ENCODE measurements at places on chromosomes 4 and X.

- DNase-seq = no peak
Measured at GRCh38 chr4:87732033-87732765, 67.2 kb upstream of the IBSP start.

GRCh38 chr4:128917781-128918180, 108.3 kb downstream of the JADE1 start:
- no peak for DNase-seq

DNA sequence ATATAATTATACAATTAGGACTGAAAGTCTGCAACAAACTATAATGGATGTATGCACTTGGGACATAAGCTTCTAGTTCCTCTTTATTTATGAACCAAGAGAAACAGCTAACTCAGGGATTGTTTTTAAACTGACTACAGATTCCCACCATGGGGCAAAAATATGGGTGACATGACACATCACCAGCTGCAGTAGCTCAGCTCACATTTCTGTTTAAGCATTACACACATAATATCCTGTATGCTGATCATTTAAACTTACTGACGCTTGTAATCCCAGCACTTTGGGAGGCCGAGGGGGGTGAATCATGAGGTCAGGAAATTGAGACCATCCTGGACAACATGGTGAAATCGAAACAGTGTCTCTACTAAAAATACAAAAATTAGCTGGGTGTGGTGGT, 11.5 kb downstream of the FGB start:
- no peak for DNase-seq

GRCh38 chrX:149937871-149938426, 342 bp downstream of the EOLA2 start:
- DNase-seq = no peak

DNA sequence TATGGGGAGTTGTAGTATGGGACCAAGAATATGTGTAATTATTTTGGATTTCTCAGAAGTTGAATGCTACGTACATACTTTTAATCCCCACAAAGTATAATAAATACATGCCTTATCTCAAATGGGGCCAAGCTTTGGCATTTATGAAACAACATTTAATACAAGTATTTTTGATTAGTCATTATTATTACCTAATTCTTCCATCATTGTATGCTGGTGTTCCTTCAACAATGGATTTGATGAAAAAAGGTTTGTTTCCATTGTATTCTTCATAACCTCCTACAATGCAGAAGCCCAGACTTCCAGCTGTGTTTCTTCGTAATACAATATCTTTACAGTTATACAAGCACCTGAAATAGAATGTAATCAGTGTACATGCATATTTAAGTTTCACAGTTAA, 83.8 kb downstream of the FIP1L1 start:
- DNase-seq = no peak

GRCh38 chrX:139204898-139205667, 325.5 kb upstream of the F9 start:
- DNase-seq = no peak

DNA sequence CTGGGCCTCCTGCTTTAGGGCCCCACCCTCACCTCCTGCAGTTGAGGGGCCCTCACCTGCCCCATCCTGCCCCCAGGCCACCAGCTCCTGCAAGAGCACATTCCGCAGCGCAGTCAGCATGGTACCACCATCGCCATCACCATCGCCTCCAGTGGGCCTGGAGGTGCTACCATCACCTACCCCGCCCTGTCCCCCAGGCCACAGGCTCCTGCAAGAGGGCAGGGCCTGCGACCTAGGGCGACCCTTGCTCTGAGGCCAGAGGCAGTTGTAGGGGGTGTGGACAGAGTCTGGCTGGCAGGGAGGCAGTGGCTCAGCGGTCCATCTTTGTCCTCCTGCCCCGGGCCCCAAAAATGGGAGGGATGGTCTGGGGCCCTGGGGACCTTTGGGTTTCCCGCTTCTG, 3.9 kb upstream of the HAUS7 start:
- no peak for DNase-seq

DNA sequence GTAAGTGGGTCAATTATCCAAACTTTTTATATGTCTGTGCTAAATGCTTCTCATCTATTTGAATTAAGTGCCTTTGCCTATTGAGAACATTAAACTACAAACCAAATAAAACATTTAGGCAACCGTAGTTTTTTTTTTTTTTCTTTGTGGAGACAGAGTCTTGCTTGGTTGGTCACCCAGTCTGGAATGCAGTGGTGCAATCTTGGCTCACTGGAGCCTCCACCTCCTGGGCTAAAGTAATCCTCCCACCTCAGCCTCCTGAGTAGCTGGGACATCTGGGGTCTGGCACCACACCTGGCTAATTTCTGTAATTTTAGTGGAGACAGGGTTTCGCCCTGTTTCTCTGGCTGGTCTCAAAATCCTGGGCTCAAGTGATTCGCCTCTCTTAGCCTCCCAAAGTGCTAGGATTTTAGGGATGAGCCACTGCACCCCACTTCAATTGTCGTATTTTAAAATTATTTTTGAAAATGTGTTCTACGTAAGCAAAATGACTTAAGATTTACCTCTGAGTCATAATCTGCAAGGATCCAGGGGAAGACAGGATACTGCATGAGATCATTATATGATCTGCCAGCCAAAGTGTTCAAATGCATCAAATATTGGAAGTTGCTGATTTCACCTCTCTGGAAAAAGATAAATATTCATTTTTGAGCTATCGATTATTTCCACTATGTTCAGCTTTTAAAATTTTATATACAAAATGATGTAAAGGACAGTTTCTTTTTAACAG, 125.6 kb downstream of the CDS1 start:
- DNase-seq = no peak

DNA sequence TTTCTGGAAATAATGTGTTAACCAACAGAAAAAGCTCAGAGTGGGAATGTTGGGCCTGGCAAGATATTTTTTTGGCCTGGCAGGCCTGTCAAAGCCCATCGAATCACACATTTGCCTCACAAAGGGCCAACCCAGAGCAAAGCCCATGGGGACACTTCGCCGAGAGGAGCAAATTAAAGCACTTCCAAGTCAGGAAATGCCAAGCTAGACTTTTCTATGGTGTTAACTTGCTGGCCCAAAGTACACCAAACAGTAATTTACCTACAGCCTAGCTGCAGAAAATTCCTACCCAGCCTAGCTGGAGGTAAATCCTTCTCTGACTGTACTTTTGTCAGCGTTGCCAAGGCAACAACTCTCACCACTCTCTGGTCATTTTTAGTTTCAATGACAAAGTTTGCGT, 288.6 kb upstream of the LDB2 start:
- DNase-seq = no peak

DNA sequence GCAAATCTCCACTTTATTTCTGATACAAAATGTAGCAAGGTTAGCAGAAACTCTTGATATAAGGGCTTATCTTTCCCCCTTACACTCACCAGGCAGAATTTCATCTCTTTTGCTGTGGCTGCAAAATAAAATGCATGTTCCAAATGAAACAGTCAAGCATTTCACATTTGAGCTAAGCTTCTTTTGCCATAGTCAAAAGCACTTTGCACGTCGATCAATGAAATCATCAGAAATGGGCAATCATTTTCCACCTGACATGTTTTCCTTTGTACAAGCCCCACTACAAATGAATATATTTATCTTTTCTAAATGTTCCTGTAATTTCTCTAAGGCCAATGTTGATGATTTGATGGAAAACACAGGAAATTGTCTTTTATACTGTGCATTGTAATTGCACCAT, 178.4 kb downstream of the ANKRD50 start:
- DNase-seq = no peak

GRCh38 chrX:103360092-103360491, 3.8 kb downstream of the TCEAL9 start:
- no peak for DNase-seq

DNA sequence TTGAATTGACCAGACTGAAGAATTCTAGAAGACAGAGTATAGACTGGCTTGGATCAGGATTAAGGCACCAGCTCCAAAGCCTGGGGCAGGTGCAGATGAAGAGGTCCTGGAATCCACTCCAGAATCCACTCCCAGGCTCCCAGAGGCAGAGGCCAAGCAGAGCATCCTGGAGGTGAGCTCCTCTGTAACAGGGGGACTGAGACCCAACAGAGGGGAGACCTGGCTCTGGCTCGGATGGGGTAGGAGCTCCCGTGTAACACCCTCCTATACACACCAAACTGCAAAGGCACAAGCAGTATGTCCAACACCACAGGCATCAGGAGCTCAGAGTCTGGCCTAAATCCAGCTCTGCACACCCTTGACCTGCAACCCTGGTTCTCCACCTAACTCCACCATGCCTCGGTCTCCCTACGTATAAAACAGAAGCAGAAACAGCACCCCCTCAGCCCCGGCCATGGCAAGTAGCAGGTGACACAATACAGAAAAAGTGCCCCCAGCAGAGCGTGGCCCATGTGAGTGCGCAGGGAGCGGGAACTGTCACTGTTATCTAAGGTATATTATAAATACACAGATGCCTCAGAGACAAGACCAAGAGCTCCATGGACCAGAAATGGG, 14.9 kb downstream of the RNF212 start:
- DNase-seq = no peak

Data from NCI-H510A treated with DMSO at 0.1 percent for 48 hours (cell line).